Cortex of kidney (tissue), 1 donor: ENCODE measurements at places on chromosomes 2 and 18.

DNA sequence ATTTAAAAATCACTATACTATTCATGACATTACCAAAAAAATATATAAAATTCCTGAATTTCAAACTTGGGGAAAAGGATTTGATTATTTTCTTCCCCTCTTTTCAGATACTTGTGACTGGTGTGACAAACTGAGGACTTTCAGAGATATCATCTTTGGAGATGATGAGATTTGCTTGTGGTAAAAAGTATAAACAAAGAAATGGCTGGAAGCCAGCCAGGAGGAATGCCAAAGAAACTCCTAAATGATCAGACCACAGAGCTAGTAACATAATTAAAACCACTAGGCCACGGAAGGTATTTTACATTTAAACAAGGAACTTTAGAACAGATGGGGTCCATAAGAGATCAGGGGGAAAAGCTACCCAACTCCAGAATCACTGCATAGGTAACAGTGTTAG is 58.7 kb downstream of the PIGN start:
- DNase-seq = no peak

- no peak for DNase-seq
Measured at GRCh38 chr2:150376553-150377335, 110.7 kb downstream of the RND3 start.

GRCh38 chr2:120983344-120983743 is 247.7 kb downstream of the GLI2 start:
- DNase-seq = no peak

DNA sequence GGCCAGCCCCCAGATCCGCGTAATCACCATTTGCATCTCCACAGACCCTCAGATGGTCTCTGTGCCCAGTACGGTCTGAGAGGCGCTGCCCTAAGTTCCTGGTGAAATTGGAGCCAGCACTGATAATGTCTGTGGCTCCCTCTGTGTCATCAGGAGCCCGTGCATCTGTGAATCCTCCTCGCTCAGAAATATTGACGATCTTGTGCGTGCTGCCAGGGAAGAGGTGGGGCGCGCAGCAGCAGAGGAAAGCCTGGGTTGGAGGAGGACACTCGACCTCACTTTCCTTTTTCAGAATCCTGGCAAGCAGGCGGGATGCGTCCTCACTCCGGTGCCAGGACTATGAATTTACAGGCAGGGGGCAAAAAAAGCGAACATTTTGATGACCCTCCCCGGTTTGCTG is 686.1 kb upstream of the SALL3 start:
- no peak for DNase-seq

DNA sequence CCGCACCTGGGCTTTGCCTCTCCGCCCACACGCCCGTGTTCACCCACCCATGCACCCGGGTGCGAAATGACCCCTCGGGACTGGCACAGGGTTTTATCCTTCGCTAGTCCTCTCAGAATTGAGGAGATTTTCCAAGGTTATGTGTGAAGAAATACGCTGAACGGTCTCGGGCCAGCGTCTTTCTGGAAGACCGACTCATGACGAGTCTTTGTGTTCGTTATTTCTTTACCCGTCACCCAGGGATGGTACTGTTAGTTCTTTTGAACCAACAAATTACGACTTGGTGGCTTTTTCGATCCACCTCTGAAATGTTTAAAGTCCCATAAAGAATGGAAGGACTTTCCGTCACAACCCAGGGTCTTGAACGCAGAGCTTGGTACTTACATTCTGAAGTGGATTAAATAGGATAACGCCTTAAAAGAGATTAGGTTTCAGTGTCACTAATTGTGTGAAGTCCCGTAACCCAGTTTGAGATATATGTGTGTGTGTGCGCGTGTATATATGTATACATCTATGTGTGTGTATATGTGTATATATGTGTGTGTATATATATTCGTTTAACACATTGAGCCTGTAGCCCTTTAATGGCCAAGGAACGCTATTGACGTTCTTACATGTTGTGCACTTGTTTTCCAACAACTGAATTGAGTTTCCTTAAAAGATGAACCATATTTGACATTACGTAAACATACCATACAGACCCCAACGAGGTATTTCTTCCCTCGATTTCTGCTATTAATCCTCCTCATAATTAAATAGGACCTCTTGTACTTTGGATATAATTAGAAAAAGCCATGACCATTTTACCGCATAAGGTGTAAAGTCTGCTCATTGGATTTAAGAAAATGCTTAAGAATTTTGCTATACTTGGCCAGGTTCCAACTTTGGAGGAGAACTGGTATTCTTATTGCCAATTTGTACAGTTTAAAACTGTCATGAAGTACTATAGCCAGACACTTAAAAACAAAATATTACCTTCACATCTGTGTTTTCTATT is 889 bp downstream of the ZC3H15 start:
- DNase-seq = no peak

GRCh38 chr2:199668645-199669044 is 182.3 kb downstream of the FTCDNL1 start:
- DNase-seq = no peak

DNA sequence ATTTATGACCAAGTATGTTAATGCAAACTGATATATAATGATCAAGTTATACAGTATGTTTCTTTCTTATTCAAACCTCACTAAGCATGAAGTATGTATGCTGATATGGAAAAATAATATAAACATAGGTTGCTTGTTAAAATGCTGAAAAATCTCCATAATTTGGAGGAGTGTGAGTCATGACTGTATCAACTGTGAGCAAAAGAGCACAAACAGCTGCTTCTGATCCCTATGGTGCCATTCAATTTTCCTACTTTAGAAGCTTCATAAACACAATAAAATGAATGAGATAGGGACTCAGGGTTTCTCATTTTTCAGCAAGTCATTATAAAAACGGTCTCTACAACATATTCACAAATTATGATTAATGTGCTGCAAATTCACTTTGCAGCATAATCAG is 129.9 kb upstream of the TFPI start:
- DNase-seq = no peak

DNA sequence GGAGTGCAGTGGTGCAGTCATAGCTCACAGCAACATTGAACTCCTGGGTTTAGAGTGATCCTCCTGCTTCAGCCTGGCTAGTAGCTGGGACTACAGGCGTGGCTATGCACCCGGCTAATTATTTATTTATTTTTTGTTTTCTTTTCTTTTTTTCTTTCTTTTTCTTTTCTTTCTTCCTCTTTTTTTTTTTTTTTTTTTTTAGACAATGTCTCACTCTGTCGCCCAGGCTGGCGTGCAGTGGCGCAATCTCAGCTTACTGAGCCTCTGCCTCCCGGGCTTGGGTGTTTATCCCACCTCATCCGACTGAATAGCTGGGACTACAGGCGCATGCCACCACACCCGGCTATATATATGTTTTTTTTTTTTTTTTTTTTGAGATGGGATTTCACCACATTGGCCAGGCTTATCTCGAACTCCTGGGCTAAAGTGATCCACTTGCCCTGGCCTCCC is 1.4 kb upstream of the ANXA4 start:
- no peak for DNase-seq

GRCh38 chr2:111182121-111182520 is 61.4 kb downstream of the BCL2L11 start:
- DNase-seq = no peak

GRCh38 chr2:20224716-20225293 is at the start of gene SDC1:
Gene SDC1, minus strand, starts transcription at chr2:20225130. Its CDS starts 263 bp downstream, at chr2:20224867.
- no peak for DNase-seq
